ENCODE measurements at places on chromosomes 5 and 9. TPM values are rescaled to one million over a fixed set of nuclear protein-coding genes. Genes with fewer than 3 reads are reported as not detected.

- peaks cover 2% of the 10 kb centered on the region for H3K27me3 ChIP-seq
- H3K4me3 ChIP-seq = no peak overlapping the region
- DNase-seq = no peak
- no peak overlapping the region for H3K27ac ChIP-seq
- H3K36me3 ChIP-seq = no peaks in the 10 kb centered on the region
- peaks cover 5% of the 10 kb centered on the region for H3K4me1 ChIP-seq
These were observed 6.2 kb downstream of the TERT start for GRCh38 chr5:1288439-1289335.

DNA sequence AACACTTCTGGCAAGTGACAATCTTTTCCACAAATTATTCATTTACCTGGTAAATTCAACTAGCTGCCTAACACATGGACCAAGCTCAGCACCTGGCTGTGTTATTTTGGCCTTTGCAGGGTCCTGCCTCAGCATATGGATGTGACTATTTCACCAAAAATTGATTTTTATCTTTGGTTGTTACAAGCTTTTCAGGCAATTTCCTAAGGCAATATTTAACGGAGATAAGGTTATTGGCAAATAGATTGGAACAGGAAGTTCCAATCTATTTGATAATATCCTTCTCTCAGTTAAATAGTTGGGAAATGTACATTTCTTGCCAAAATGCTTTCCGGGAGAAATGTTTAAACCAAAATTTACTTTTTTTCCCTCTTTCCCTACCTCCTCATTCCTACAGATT, 415.2 kb upstream of the SMARCA2 start:
- no peaks in the 10 kb centered on the region for H3K36me3 ChIP-seq
- H3K27me3 ChIP-seq = peaks cover 16% of the 10 kb centered on the region
- DNase-seq = no peak
- no peak overlapping the region for H3K27ac ChIP-seq

DNA sequence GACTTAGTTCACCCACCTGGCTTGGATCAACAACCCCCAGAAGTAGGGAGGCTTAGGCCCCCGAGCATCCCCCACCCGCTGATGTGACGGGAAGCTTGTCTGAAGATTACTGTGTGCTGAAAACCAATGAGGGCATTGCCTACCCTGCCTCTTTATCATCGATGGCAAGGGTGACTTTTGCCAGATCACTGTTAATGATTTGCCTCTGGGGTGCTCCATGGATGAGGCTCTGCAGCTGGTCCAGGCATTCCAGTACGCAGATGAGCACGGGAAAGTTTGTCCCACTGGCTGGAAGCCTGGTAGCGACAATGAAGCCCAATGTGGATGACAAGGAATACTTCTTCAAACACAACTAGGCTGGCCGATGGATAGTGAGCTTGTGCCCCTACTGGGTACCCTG, 22.0 kb downstream of the RUFY1 start:
- H3K36me3 ChIP-seq = peaks cover 82% of the 10 kb centered on the region
- H3K4me3 ChIP-seq = no peak overlapping the region
- DNase-seq = no peak
- no peak overlapping the region for H3K27ac ChIP-seq

- H3K4me1 ChIP-seq = peaks cover 5% of the 10 kb centered on the region
- no peak overlapping the region for H3K27ac ChIP-seq
- H3K36me3 ChIP-seq = peaks cover 2% of the 10 kb centered on the region
- DNase-seq = no peak
These were observed 219.0 kb downstream of the AOPEP start for GRCh38 chr9:94945197-94946144.

GRCh38 chr5:14440582-14441431, 140.8 kb upstream of the OTULINL start:
- H3K4me3 ChIP-seq = no peak overlapping the region
- DNase-seq = no peak
- no peak overlapping the region for H3K27ac ChIP-seq
- H3K27me3 ChIP-seq = no peaks in the 10 kb centered on the region
- H3K4me1 ChIP-seq = peaks cover 11% of the 10 kb centered on the region

The PCDHB15 gene
- total RNA-seq = not detected

DNA sequence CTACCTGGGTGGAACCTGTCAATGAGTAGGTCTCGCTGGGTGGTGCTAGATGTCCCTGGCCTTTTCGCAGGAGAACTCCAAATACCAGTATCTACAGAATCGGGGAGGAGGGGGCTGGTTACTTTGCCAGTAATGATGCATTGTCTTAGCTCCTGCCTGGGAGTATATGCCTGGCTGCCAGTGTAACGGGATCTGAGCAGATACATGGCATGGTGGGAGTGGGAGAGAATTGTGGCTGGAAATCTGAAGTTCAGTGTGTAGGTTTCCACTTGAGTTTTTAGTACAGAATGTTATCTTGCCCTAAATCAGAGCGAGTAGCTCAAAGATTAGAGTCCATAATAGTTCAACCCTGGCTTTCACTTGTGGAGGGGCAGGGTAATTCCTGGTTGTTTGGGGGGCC, 38.0 kb upstream of the FANCC start:
- no peak for DNase-seq
- no peak overlapping the region for H3K27ac ChIP-seq
- H3K4me3 ChIP-seq = no peak overlapping the region
- H3K36me3 ChIP-seq = no peaks in the 10 kb centered on the region
- peaks cover 8% of the 10 kb centered on the region for H3K27me3 ChIP-seq

DNA sequence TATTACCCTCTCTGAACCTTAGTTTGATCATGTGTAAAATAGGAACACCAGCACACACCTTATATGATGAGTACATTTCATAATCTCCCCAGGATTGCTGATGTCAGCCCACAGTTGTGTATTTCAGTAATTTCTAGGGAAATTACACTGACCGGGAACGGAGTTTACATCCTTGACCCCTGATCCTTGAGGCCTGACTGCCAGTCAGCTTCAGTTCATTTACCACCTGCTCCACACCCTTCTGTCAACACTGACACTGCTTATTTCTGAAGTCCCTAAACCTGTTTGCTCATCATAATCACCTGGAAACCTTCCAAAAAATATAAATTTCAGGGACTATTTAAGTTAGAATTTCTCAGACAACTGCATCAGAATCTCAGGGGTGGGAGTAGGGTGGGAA, 55.3 kb downstream of the ZNF622 start:
- no peak overlapping the region for H3K4me3 ChIP-seq
- DNase-seq = no peak
- H3K27ac ChIP-seq = no peak overlapping the region
- H3K4me1 ChIP-seq = no peaks in the 10 kb centered on the region

The FRMPD1 gene
- total RNA-seq = not detected

GRCh38 chr5:15929611-15930263, 249.9 kb downstream of the MARCHF11 start:
- no peak overlapping the region for H3K27ac ChIP-seq
- no peak for DNase-seq
- H3K4me1 ChIP-seq = no peaks in the 10 kb centered on the region

DNA sequence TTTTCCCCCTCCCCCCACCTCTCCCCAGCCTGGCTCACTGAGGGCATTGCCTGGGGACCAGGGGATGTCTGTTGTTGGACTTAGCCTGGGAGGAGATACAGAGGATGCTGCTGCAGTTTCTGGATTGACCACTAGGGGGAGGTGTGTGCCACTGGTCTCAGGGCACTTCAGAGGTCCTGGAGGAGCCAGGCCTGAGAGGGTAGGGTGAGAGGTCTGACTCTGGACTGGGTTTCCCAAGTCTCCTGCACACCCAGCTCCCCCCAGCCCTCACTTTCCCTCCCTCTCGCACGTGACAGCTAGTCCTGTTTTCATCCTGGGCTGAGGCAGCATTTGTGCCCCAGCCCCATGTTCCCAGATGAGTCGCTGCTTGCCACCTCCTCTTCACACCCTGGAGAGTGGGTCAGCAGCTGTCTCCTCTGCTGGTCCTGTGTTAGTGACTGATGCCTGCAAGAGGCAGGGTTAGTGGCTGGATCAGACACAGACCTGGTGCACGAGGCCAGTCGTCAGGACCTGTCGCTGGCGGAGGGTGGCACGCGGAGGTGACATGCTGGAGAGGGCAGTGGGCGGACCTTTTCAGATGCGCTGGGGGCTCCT, 4.4 kb downstream of the IL3 start:
- peak; percentile 71 for DNase-seq
- H3K4me1 ChIP-seq = peaks cover 7% of the 10 kb centered on the region
- no peaks in the 10 kb centered on the region for H3K27me3 ChIP-seq
- no peak overlapping the region for H3K4me3 ChIP-seq

Data from naive thymus-derived CD8-positive, alpha-beta T cell (primary cell).